ENCODE measurements at places on chromosomes 3 and 15.

DNA sequence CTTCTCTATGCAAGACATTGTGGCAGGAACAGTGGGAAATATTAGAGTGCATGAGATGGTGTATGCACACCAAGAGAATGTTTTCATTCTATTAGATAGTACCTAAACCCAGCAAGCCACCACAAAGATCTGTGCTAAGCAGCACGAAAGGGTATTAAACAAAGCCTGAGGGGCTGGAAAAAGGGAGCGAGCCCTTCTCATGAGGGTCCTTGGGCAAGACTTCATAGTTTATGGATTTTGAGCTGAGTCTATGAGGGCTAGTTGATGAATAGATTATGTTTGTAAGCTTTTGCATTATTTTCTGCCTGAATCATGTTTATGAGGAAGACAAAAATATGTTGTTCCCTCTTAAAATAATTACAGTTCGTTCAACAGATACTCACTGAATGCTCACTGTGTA lies 9.4 kb upstream of the ACTC1 start:
- DNase-seq, result no peak

- DNase-seq, result no peak
Measured at GRCh38 chr3:46520531-46520930, 22.8 kb downstream of the RTP3 start.

DNA sequence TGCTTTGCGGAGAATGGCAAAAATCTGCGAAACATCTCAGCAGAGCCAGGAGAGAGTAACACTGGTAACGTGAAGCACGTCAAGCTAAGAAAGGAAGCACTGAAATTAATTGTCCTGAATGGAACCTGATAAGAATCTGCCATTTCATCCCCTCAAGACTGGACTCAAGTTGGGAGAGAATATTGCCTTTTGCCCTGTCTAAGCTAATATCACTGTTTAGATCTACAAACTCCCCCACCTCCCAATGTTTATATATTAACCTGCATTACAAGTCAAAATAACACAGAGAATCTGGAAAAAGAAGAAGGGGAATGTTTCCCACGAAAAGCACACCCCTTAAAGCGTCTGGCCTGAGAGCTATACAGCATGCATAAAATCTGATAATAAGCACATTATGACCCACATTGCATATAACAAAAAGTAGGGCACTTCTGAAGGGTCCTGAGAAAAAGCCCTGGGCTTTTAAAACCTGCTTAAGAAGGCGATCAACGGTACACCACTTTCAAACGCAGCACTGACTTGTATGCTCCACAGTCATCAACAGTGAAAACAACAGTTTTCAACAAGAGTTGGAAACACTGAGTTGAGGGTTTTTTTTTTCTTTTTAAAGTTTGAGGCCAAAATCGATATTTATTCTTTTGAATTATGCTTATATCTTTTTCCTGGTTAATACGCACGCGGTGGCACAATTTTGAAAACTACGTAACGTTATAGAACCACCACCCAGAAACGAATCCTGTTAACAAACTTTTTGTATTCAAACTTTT lies 1.4 kb upstream of the KAT2B start:
- no peak for DNase-seq

- no peak for DNase-seq
Measured at GRCh38 chr15:63308491-63308890, 31.1 kb downstream of the APH1B start.

GRCh38 chr15:33314069-33314468 lies 3.3 kb downstream of the RYR3 start:
- no peak for DNase-seq

- no peak for DNase-seq
Measured at GRCh38 chr15:52241489-52241888, 50.3 kb upstream of the GNB5 start.

- DNase-seq, result no peak
Measured at GRCh38 chr15:68794863-68795262, 25.8 kb downstream of the ANP32A start.

DNA sequence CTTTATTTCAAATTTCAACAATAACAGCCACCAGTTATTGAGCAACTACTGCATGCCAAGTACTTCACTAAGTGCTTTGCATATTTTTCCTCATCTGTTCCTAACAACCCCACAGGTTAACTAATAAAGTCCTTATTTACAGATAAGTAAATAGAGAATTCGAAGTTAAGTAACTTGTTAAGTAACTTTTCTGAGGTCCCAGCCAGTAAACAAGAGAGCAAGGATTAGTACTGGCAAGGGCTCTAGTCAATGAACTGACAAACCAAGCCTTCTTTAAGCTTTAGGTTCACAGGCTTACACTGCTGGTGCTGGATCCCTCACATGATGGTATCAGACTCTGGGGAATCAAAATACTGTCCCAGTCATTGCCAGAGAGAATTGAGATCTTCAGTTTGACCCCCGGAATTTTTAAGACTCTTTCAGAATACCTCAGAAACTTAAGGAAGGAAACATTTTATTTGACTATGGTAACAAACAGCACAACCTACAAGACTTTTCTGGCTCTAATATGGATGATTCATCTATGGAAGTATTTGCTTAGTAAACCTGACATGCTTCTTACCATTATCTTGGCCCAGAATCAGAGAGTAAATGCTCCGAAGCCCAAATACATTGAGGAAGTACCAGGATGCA lies 16.5 kb downstream of the EMC3 start:
- no peak for DNase-seq

- DNase-seq, result no peak
Measured at GRCh38 chr3:170419557-170420087, 954 bp downstream of the CLDN11 start.

GRCh38 chr3:15290736-15291135 lies 41.6 kb downstream of the SH3BP5 start:
- no peak for DNase-seq

GRCh38 chr3:100865442-100865841 lies 127.8 kb downstream of the ABI3BP start:
- DNase-seq, result no peak

DNA sequence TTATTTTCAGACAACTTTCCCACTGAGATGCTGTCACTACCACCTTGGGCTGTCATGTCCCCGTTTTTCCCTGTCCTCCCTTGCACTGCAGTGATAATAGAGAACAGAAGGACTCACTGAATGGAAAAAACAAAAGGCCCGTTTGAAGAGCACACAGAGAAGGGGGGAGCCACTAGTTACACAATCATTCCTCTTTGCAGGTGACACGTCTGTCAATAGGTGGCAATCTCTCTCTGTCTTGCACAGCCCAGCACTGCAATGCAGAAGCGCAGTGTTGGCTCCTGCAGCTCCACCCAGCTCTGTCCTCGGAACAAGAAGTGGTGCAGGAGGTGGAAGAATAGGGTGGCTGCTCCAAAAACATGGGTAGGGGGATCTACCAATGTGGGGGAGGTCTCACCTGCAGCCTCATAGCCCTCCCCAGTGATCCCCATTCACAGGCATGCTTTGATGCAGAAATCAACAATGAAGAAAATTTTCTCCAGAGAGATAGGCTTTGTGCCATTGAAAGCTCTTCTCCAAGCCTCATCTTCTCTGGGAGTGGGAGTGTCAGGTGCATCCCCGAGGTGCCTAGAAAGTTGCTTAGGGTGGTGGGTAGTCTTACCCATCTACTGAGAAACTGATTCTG lies 31.8 kb downstream of the FSTL1 start:
- DNase-seq, result no peak

DNA sequence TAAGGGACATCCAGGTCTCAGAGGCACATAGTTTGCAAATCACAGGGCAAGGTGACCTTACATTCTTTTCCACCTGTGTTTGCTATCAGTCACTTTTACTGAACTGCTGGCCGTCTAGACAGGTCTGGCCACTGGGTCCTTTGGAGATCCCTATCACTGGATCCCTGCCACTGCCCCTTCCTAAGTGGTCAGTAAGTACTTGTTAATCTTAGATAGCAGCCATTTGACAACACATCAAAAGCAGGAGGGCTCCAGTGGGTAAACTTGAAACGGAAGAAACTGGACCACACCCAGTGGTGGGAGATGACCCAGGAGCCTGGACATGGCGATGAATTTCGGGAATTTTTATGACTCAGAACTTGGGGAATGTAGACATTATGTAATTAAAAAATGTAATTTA lies 28.9 kb upstream of the RASGRP1 start:
- DNase-seq, result no peak

DNA sequence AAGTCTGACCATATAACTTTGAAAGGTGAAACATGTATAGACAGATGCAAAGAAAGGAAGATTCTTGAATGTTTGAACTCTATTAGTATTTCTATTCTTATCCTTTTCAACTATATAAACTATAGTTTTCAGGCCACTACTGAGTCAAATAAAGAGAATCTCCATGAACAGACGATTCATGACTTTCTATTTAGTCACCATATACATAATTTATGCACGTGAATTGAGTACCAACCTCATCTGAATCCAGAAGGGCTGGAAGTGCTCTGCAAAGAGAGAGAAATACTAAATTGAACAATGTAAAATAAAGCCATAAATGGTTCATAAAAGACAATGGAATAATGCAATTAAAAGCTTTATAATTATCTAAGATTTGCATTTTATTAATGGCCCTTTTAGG lies 9.5 kb upstream of the VPS39 start:
- DNase-seq, result no peak

GRCh38 chr3:15339001-15339400 lies 6.6 kb upstream of the SH3BP5 start:
- DNase-seq, result no peak

- no peak for DNase-seq
Measured at GRCh38 chr15:90938261-90938660, 3.2 kb downstream of the UNC45A start.

GRCh38 chr15:92645051-92645631 lies 10.4 kb downstream of the FAM174B start:
- DNase-seq, result no peak

GRCh38 chr3:23740517-23740965 lies 65.2 kb upstream of the UBE2E1 start:
- DNase-seq, result no peak

DNA sequence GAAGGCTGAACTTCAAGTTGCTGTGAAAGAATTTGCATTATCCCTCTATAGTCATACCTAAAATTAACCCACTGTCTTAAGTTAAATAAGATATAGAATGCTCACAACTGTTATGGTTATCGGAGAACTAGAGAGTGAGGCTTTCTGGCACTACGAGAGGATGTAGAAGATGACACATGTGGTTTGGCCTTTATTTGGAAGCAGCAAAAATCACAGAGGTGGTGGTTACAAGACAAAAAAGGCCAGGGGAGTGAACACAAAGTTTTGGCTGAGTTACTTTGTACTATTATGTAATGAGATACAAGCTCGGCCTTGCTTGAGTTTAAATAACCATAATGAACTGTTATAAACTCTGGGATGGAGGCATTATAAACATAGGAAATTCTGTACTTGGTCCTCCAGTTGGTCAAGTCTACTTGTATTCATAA lies 78.3 kb upstream of the ICE2 start:
- no peak for DNase-seq

DNA sequence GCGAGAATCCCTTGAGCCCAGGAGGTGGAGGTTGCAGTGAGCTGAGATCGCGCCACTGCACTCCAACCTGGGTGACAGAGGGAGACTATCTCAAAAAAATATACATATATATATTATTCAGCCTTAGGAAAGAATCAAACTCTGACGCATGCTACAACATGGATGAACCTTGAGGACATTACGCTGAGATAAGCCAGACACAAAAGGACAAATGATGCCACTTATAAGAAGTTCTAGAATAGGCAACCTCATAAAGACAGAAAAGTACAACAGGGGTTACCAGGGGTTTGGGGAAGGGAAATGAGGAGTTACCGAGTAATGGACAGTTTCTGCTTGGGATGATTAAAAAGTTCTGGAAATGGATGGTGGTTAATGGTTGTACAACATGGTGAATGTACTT lies 727 bp downstream of the PDHB start:
- no peak for DNase-seq

DNA sequence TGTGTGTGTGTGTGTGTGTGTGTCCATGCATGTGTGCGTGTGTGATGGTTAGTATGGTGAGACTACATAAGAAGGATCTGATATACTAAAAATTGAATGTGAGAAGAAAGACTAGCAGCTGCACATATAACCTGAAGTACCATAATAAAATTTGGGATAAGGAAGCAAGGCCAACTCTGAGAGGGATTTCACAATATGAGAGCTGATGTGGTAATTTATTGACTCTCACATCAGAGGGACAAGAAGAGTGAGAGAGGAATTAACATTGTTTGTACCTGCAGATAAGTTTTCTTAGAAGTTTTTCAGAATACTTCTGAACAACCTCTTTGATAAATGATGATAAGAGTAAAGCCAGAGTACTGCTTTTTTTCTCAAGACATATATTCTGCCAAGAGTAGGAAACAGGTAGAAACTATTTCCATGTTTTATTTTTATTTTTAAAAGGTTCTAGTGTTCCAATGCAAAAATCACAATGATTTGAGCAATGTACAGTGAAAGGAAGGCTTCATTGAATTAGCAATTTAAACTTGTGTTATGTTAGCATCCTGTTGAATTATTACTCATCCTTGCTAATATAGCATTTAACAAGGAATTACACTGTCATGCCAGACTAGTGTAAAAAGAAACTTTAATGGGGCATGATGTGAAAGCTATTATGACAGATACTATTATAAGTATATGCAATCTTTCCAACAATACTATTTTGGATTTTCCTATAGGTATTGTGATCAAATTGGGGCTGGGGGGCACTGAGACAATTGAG lies 415.5 kb upstream of the ARPP21 start:
- no peak for DNase-seq

- no peak for DNase-seq
Measured at GRCh38 chr3:172354931-172355499, 93.2 kb downstream of the GHSR start.

DNA sequence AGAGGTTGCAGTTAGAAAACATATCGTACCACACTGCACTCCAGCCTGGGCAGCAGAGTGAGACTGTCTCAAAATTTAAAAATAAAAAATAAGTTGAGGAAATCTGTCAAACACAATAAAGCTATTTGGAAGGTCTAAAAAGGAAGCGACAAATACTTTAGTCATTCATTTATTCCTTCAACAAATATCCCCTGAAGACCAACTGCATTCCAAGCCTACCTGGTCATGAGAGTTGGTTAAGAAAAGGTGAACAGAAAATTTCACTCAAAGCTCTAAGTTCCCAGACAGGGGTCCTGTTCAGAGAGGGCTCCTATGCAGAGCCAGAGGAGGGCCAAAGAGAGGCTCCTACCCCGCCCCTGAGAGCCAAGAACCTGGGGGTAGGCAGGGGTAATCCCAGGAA lies 15.4 kb upstream of the PRKAR2A start:
- DNase-seq, result no peak

DNA sequence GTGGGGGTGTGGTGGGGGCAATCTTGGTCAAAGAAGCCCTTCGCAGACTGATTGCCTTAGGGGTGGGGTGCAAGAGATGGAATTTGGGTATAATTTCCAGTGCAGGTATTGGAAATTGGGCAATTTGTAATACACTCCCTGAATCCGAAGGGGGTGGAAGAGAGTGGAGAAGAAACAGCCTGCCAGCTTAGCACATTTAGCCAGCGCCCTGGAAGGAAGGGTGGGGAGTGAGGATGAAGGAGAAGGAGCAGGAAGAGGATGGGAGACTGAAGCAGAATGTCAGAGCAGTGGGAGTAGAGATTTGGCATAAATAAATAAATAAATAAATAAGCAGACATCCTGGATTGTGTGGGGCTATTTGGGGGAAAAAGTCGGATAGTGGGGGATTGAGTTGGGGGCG lies 1.6 kb downstream of the GAP43 start:
- DNase-seq, result no peak

- no peak for DNase-seq
Measured at GRCh38 chr3:150920236-150920635, 15.0 kb upstream of the MINDY4B start.

GRCh38 chr15:31457631-31458526 lies 131.2 kb downstream of the KLF13 start:
- DNase-seq, result no peak

GRCh38 chr3:179224584-179224983 lies 26.3 kb downstream of the KCNMB3 start:
- no peak for DNase-seq
